ENCODE measurements at places on chromosomes 6 and 20.

DNA sequence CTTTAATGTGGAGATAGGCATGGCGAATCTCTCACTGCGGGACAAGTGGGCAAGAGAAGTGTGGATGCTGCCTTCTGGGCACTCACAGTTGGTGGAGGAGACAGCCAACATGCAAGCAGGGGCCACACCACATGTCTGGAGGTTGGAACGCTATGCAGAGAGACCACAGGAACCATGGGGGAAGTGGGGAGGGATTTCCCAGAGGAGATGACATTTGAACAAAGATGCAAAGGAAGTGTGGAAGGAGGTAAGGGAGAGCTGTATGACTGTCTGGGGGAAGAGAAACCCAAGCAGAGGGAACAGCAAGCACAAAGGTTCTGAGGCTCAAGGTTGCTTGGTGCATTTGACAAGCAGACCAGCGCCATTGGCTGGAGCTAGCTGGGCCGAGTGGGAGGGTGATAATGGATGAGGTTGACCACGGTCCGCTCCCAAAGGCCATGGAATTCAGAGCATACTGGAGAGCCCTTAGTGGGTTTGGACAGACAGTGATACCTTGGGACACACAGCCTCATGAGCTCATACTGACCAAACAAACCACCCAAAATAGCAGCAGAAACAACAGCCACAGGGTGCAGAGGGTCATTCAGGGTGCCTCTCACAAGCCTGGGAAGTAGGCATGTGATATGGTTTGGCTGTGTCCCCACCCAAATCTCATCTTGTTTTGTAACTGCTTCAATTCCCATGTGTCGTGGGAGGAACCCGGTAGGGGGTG is 7.6 kb upstream of the FAM110A start:
- DNase-seq: no peak

DNA sequence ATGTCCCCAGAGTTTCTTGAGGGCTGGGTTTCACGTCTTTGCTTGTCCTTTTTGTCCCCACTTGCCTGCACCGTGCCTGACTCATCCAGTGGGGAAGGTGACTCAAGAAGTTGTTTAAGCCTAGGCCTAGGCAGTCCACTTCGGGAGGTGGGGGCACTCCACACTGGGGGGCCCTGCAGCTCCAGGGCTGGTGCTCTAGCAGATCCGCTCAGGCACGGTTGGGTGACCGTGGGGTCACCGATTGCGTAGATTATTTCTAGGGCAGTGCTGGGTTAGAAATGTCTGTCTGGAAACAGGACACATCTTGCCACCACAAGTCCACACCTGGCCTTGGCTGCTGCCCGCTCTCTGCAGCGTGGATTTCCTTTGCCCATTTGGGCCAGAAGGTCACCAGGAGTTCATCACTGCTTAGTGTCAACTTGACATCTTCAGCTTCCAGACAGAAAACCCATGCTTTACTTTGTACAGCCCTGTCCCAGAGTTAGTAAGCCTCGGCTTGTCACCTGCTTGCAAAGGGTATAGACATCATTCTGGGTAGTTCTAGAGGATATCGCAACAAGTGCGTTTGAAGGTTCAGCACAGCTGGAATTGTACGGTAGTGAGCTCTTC is 13.6 kb upstream of the C20orf144 start:
- DNase-seq: peak; percentile 1

- no peak for DNase-seq
These were observed 4.6 kb downstream of the MDC1 start for GRCh38 chr6:30712441-30712945.

DNA sequence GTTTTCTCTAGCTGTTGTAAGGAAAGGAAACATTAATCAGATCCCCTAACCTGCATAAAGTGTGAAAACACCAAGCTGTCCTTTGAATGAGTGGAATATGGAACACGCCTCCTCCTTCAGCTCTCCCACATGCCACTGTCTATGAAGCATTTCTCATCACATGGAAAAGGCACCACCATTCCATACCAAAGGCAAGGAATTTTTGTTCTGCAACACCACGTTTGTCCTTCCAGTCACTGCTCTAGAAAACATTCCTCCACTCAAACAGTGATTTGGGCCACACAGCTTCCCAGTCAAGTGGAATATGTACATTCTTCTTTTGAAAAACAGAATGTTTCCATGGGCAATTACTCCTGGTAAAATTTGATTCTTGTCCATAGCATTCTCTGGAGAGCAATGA is 120.1 kb downstream of the OPRM1 start:
- no peak for DNase-seq

GRCh38 chr6:15962449-15962764 is 166.5 kb upstream of the MYLIP start:
- no peak for DNase-seq

GRCh38 chr6:157648561-157648960 is 174.5 kb upstream of the SNX9 start:
- no peak for DNase-seq

DNA sequence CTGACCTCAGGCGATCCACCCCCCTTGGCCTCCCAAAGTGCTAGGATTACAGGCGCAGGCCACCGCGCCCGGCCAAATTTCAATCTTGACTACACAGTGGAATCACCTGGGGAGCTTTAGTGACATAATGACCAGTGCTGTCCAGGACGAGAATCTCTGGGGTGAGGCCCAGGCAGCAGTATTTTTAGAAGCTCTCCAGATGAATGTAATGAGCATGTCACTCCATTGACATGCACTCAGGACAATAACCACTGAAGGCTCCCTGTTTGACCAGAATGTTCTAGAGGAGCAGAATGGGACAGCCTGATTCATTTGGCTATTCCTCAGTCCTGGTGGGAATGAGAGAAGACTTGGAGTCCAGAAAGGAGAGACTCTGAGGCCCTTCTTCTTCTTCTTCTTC is 39.2 kb downstream of the SRSF3 start:
- DNase-seq: no peak

- no peak for DNase-seq
These were observed 432.8 kb downstream of the PKHD1 start for GRCh38 chr6:51654647-51655046.

- no peak for DNase-seq
These were observed 121.2 kb downstream of the DST start for GRCh38 chr6:56521454-56521853.

- DNase-seq: no peak
These were observed 17.1 kb upstream of the HIVEP1 start for GRCh38 chr6:11994875-11995461.

DNA sequence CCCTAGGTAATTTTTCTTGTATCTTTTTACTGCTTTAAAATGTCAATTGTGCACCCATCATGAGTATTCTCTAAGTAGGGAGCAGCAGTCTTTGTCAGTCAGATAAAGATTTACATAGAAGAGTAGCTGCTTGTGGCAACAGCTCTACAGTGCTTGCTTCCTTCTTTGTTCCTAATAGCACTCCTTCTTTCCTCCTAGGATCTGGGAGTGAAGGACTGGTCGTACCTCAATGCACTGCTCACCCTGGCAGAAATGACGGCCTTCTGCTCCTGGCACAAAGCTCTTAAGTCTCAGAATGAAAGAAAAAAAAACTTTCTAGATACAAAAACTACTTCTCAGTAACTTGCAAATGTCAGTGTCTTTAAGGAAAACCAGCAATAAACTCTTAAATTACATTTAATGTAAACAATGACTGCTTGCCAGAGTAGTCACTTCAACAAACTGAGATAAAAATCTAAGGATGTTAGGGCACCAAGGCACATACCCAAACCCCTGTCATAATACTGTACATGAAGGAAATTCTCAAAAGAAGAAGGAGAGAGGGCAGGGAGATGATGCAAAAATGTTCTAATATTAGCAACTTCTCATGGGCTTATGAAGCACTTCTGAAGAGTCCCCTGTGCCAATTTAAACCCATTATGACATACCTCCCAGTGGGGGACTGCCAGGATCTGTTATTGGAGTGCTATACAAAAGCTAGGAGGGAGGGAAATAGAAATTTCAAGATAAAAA is 34.0 kb downstream of the NCOA6 start:
- DNase-seq: no peak

- DNase-seq: no peak
These were observed 34.0 kb upstream of the SCGN start for GRCh38 chr6:25617997-25618396.

DNA sequence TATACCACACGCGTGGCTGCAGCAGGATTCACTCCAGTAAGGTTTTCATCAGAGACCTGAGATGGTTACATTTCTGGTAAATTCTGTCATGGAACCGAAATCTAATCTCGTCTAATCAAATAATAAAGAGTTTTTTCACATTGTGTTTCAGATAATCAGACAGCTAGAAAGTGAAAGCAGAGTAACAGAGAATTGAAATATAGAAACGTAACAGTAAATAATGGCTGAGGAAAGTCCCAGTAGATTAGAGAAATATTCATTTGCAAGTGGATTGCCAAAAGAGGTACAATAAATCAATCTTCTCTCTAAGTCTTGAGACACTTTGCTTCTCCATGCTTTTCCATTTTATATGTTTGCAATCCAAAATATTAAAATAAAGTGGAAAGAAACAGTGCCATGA is 42.4 kb downstream of the PKHD1 start:
- DNase-seq: no peak

GRCh38 chr20:44552950-44553908 is 29.1 kb upstream of the PKIG start:
- DNase-seq: no peak
